ENCODE measurements at places on chromosomes 6 and 20. TPM values are rescaled to one million over a fixed set of nuclear protein-coding genes. Genes with fewer than 3 reads are reported as not detected.

Gene DDX43
- 1.3 TPM for polyA plus RNA-seq

Gene TM9SF4
- polyA plus RNA-seq: 56.1 TPM

Gene POPDC3
- polyA plus RNA-seq: 0.98 TPM

Gene SEMG1
- polyA plus RNA-seq: not detected

Gene EMILIN3
- polyA plus RNA-seq: 1.8 TPM

Gene CLPSL2
- polyA plus RNA-seq: not detected

Gene CD109
- 31.2 TPM for polyA plus RNA-seq
